ENCODE measurements at places on chromosomes 13 and 19.

GRCh38 chr13:75581874-75582640 is 32.5 kb downstream of the UCHL3 start:
- no peak for DNase-seq

DNA sequence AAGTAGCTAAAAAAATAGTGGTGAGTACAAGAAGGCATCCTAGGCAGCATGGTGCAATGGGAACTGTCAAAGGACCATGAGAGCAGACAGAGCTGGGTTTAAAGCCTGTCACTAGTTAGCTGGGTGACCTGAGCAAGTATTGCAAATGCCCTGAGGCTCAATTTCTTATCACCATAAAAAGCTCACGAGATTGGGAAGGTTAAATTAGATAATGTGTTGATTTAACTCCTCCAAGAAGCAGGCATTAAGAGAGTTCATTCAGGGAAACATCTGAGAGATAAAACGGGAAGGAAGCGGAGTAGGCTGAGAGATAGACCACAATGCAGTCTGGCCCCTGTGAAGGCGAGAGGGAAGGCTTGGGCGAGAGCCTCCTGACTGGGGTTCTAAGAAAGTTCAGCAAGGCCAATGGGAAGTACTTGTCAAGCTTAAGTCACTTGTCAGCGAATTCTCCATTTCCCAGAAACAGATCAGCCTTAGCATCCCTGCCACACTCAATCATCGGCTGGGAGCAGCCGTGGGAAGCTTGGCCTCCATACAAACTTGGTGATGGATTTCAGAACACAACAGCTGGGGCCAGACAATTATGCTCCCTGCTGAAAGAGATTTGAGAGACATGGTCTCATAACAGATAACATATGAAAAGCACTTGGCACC is 105.5 kb downstream of the POU4F1 start:
- no peak for DNase-seq

DNA sequence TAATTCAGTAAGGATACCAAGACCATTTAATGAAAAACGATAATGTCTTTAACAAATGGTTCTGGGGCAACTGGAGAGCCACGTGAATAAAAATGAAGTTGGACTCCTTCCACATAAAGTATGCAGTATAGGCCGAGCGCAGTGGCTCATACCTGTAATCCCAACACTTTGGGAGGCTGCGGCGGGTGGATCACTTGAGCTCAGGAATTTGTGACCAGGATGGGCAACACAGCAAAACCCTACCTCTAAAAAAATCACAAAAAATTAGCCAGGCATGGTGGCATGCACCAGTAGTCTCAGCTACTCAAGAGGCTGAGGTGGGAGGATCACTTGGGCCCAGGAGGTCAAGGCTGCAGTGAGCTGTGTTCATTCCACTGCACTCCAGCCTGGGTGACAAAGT is 20.6 kb upstream of the CD33 start:
- no peak for DNase-seq

DNA sequence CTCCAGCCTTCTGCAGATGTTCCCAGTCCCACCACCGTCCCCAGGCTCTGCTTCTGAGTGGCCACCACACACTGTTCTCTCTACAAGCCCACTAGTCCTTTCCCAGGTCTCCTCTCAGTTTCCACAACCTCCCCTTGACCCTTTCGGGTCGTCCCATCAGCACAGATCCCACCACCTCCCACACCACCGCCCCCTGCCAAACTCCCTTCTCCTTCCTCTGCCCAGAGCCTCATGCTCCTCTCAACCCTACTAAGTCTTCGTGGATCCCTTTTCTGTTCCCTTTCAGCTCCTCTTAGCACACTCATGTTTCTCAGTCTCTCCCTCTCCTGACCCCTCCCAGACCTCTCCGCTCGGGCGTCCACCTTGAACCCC is 1.9 kb downstream of the NAPA start:
- no peak for DNase-seq

DNA sequence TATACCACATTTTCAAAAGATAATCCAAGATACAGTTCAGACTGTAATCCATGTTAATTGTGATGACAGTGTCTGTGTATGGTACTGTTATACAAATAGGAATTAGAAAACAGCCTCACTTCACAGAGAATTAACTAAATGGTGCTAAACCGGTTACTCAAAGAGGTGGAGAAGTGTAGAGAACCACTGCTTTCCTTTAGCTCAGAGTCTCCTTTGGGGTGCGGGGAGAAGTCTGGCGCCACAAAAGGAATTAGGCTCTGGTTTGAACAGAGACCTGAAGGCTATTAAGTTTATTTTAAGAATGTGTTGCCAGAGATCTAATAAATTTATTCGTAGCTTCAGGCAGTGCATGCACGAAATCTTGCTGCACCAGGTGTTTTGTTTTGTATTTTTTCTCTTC is 65.8 kb downstream of the FREM2 start:
- DNase-seq, result no peak

- DNase-seq, result no peak
Measured at GRCh38 chr13:46926916-46927590, 30.2 kb upstream of the HTR2A start.

- DNase-seq, result no peak
Measured at GRCh38 chr19:31073485-31074198, 275.6 kb downstream of the TSHZ3 start.

- no peak for DNase-seq
Measured at GRCh38 chr19:18119013-18119716, 21.6 kb downstream of the MAST3 start.

GRCh38 chr19:5850189-5850588 is 1.1 kb downstream of the FUT3 start:
- no peak for DNase-seq

DNA sequence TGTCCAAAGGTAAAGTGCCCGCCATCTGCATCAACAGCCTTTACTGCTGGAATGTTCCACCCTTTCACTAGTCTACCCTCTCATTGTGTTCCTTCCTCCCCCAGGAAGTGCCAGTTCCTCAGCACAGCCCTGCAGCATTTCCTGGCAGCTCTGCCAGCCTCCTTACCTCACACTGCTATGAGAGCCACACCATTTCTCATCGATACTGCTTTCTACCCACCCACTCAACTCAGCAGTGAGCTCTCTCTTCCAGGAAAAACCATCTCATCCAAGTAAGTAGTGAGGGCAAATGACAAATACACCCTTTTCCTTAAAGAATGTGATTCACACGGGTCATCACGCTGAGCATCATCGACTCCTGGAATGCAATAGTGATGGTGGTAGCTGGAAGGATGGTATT is 19.8 kb downstream of the UQCRFS1 start:
- no peak for DNase-seq

DNA sequence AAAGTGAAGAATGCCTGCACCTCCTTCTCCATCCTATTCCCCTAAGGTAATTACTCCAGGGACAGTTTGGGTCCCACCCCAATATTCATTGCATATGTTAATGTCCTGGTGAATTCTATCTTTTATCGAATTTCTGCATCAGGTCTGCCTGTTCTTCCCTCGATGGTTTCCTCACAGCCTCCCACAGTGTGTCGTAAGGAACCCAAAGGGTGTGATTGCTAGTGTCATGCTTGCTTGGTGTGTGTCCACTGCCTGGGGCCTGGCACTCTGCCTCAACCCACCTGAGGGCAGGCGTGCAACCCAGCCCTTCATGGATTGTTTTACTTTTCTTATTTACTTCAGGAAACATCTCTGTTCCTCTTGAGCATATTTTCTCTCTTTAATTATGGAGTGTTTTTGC is 60.2 kb upstream of the CYSLTR2 start:
- no peak for DNase-seq

GRCh38 chr13:113209336-113209758 is at the start of gene CUL4A:
Gene CUL4A (plus strand): TSS chr13:113209613. CDS start chr13:113209628, 15 bp downstream.
- DNase-seq, result peak; percentile 38

DNA sequence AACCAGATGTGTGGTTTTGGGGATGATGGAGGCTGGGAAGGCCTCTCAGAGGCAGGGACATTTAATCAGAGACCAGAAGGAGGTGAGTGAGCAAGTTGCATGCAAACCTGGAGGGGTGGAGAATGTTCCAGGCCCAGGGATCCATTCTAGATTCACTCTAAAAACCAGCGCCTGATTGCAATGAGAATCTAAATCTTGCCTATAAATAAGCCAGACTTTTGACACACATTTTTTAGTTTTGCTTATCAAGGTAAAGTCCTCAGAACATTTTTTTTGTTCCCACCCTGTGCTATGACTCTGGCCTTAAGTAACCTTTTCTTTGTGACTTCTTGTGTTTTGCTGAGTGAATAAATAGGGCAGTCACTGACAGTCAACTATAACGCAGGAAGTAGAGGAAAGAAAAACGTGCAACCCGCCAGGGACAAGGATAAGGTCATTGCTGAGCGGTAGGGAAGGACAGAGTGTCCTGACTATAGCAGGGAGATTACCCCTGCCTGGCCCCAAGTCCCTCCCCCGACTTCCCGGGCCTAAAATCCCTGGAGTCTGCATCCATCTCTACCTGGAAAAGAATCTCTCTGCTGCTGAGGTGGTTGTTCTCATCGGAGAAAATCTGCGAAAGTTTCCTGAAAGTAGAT is 14.4 kb downstream of the RGL3 start:
- no peak for DNase-seq

- no peak for DNase-seq
Measured at GRCh38 chr13:68727165-68727564, 1380.5 kb upstream of the ATXN8OS start.

DNA sequence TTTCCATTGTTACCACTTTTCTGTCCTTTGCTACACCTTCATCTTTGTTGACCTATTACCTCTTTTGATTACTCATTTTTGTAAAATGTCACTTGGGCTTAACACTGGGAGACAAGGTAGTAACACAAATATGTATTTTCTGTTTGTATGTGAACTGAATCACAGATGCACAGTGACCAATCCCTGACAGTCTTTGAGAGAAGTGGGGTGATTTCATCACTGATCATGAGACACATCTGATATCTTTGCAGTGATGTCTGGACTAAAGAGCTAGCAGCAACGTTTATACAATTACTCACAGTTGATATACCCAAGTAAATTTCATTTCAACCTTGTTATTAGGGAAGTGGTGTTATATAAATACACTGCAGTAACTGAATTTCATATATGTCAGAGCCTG is 1397.4 kb upstream of the SPRY2 start:
- no peak for DNase-seq

GRCh38 chr13:46644816-46645215 is 91.8 kb downstream of the LRCH1 start:
- DNase-seq, result no peak

- no peak for DNase-seq
Measured at GRCh38 chr19:40503320-40503695, 36.5 kb downstream of the SPTBN4 start.

DNA sequence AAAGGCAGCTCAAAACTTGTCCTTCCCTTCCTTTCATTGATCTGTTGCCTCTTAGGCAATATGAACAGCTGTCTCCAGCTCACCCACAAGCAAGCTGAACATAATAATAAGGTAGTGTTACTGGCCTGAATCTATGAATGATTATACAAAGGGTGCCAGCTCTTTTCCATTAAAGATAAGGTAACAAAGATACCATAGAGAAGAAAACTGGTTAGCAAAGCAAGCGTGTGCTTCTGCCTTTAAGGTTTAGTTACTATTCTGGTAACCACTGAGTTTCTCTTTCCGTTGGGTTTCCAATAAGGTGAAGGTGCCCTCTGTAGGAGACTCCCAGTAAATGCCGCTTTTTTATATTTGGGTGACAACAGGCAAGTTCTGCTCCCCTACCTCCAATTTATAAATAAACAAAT is 12.1 kb upstream of the DACH1 start:
- no peak for DNase-seq

GRCh38 chr19:32662186-32662585 is 12.8 kb downstream of the ANKRD27 start:
- DNase-seq, result no peak

GRCh38 chr19:49057636-49058234 is at the start of gene CGB7:
Gene CGB7 (minus strand): TSS chr19:49057749. CDS start chr19:49055375, 2,374 bp downstream.
- no peak for DNase-seq

DNA sequence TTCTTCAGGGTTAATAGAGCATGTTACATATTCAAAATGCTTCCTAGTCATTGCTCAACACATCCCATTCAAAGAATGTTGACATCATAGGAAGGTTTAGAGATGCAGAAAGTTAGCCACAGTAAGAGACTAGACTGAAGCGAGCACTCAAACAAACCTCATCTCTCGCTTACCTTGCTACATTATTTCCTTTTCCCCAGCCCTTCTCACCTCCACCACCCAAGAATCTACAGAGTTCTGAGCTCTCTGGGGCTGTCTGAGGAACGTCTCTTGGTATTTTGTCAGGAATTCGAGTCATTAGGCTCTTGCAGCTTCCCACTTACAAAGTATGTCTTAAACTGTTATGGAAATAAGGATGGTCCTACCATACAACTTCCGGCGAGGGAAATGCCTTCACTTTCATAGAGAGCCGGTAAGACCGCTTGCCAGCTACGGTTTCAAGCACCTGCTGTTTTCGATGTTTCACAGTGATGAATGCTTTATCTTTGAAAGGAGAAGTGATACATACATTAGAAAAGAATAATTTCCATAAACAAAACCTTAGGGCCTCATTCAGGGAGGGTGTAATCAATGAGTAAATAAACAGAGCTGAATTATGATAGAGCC is 65.1 kb downstream of the FLT1 start:
- no peak for DNase-seq

DNA sequence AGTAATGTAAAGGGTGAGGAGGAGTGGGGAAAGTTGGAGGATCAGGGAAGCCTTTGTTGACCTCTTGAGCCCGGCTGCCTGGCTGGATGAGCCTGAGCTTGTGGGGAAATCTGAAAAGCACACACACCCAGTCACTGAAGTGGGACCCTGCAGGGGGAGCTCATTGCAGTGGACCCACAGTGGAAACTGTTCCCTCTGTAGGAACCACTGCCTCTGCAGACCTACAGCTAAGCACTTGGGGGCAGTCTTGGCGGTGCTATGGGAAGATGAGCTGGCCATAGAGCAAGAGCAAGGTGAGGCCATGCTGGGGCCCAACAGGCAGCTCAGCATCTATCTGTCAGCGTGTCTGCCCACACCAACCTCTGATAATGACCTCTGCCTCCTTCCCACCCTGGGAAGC is 294.8 kb downstream of the TSHZ3 start:
- no peak for DNase-seq

GRCh38 chr13:109480011-109480955 is 306.1 kb downstream of the IRS2 start:
- DNase-seq, result no peak

GRCh38 chr13:114064450-114065140 is 67.8 kb downstream of the RASA3 start:
- DNase-seq, result no peak

- DNase-seq, result peak; percentile 22
Measured at GRCh38 chr19:11560404-11561051, 1.5 kb upstream of the ELOF1 start.

- DNase-seq, result no peak
Measured at GRCh38 chr19:28482221-28482620, 730.7 kb downstream of the UQCRFS1 start.

GRCh38 chr13:111947876-111948275 is 119.1 kb upstream of the SOX1 start:
- DNase-seq, result no peak

GRCh38 chr13:86397635-86398034 is 598.4 kb upstream of the SLITRK6 start:
- no peak for DNase-seq

- no peak for DNase-seq
Measured at GRCh38 chr19:10289167-10289835, 451 bp upstream of the ICAM5 start.

GRCh38 chr13:110327051-110327721 is 20.1 kb downstream of the COL4A2 start:
- DNase-seq, result no peak

- no peak for DNase-seq
Measured at GRCh38 chr13:34777089-34777913, 164.8 kb upstream of the NBEA start.

GRCh38 chr19:347946-348861 is 3.6 kb upstream of the MIER2 start:
- DNase-seq, result no peak

- DNase-seq, result no peak
Measured at GRCh38 chr13:98451676-98452470, 125.0 kb downstream of the STK24 start.
